ENCODE measurements at places on chromosomes 11 and 22.

- DNase-seq, result no peak
Measured at GRCh38 chr11:73240190-73240781, 22.2 kb downstream of the P2RY2 start.

- no peak for DNase-seq
Measured at GRCh38 chr11:120034881-120035630, 102.9 kb downstream of the TRIM29 start.

DNA sequence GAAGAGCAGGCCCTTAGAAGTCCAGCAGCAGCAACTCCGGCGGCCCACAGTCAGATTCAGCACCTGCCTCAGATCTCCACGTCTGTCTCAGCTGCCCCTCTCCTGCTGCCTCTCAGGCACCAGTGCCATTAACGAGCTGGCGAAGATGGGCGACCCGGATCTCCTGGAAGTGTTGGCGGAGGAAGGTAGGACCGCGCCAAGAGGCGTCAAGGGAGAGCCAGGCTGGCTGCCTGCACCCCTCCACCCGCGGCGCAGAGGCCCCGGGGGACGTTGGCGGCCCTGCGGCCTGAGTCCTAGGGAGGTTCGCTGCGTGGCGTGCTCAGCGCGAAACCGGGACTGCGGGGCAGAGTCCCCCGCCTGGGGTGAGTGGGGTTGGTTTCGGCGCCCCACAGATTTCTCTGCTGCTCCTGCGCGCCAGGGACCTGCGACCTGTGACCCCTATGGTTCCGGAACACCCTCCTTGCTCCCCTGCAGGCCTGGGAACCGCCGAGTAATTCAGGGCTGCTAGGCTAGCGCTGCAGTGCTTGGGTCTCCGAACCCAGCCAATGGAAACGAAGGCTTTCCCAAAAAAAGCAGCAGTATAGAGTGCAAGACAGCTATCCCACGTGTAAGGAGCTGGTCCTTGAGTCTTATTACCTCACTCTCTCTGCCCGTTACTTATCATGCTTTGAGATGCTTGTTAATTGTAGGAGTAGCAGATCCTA is 615 bp downstream of the ANO5 start:
- DNase-seq, result peak; percentile 0

DNA sequence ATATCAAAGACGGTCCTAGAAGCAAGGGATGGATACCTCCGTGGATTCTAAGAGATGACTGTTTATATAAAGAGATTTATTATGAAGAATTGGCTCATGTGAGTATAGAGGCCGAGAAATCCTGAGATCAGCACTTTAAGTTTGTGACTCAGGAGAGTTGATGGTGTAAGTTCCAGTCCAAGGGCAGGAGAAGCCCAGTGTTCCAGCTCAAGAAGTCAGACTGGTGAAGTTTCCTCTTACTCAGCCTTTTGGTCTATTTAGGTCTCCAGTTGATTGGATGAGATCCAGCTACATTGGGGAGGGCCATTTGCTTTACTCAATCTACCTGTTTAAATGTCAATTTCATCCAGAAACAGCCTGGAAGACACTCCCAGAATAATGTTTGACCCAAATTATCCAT is 45.1 kb downstream of the TSPAN18 start:
- DNase-seq, result no peak

DNA sequence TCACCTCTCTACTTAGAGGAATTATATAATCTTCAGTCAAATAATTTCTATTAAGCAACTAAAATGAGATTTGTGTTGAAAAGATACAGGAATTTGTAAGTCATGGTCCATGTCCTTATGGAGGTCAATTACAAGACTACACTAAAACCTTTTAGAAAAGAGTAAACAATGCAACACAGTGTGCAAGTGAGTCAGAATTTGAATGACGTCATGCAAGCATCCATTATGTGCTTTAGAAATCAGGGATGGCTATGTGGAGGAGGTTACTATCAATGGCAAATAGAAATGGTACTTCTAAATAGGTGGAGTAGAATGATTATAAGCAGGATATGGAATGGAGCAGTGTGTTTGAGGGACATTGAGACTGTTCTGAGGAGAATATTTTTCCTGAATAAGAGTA is 16.6 kb downstream of the OR10D3 start:
- DNase-seq, result peak; percentile 41

DNA sequence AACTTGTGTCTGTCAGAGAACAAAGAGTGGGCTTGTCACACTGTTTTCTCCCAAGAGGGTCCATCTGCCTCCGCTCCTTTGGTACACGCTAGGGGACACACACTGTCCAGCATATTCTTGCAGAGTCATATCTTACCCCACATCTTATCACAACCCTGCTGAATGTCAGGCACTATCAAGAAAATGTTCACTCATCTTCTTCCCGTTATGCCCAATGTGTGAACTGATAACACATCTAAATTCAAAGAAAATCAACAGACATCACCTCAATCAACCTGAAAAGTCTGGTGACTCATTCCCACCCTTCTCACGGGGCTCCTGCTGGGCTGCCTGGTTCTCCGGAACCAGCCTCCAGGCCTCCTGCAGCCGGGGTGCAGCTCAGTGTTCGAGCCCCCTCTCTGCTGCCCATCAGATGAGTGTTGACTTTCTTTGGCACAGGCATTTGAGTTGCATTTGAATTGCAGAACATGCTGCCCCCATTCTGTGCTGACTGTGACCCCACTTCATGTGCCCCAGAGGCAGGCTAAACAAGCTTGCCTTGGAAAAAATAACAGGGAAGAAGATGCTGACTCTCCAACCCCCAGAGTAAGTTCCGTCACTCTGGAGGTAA is 19.4 kb downstream of the GRAP2 start:
- no peak for DNase-seq

- DNase-seq, result peak; percentile 26
Measured at GRCh38 chr11:122398167-122398566, 257.4 kb upstream of the UBASH3B start.

GRCh38 chr11:69456712-69457111 is 24.8 kb upstream of the LINC01488 start:
- DNase-seq, result no peak

- DNase-seq, result no peak
Measured at GRCh38 chr11:85182441-85183387, 444.4 kb downstream of the DLG2 start.

DNA sequence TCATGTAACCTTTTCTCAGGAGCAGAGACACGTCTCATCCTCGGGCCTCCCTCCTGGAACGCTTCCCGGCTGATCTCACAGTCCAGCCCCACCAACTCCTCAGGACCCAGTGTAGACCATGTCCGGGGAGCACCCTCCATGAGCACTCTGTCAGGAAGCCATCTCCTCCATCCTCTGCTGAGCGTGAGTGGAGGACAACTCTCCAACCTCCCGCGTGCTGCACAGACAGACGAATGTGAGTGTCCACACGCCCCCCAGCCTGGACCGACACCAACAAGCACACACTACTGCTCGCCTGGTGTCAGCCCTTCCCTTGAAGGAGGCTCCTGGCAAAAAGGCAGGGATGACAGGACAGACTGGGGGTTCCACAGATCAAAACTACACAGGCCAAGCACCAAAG is 86.6 kb downstream of the SHANK2 start:
- no peak for DNase-seq

DNA sequence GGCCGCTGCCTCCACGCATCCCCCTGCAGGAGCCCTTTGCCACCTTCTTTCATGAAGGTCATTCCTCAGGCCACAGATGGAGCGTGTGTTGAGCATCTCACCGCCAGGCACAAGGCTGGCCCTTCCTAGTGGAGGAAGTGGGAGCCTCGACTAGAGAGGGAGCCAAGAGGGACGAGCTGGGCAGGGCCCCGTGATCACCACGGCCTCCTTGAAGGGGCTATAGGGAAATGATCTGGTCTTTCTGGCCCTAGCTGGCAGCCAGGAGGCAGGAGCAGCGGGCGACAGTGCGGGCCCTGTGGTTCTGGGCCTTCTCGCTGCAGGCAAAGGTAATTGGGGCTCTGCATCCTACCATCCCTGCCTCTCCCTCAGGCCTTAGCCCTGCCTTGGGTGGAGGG is 49.1 kb downstream of the PISD start:
- no peak for DNase-seq

DNA sequence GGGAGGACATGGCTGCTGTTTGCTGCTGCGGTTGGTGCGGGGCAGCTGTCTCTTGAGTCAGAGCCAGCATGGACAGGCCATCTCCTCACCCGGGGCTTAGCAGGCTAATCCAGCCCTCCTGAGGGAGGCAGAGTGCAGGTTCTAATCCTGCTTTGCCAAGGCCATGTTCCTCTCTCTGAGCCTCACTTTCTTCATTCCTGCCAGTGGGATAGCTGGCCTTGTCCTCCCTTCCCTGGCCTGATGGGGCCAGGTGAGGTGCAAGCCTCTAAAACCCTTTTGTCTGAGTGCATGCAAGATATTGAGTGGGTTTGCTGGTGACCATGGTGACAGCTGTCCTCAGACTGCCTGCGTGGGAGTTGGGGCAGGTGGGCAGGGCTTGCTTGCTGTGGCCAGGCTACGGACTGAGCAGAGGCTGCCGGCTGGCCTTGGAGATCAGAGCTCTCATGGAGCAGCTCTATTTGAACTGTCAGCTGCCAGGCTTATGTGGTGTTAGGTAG is 3.6 kb downstream of the USP35 start:
- DNase-seq, result peak; percentile 27

DNA sequence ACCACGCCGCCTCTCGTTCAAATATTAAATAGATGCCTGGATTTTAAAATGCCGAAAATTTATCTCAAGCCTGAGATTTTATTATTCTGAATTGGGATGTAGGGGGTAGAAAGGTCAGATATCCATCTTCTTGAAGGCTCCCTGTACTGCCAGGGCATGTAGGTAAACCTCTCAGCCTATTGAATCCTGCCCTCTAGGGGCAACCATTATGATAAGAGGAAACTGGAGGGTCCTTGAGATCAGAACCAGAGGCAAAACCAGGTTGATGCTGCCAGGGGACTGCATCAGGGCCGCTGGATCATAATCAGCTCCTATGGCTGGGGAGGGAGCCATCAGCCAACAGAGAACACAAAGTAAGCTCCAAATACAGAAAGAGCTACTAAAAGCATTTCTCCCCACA is 92.4 kb downstream of the KCNC1 start:
- DNase-seq, result no peak

DNA sequence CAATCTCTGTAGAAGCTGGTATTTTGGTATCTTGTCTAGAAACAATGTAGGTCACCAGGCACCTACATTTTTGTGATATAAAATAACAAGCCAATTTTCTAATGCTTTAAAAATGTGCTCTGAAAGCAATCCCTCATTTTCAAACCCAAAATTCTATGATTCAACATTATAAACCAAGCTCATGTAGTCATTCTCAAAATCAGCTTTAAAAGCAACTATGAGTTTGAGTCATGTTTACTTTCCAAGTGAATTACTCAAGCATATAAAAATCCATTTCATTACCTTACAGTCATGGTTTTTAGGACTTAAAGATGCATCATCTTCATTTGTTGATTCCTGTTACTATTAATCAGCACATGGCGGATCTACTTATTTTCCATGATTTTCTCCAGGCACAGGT is 216.4 kb downstream of the GRM5 start:
- no peak for DNase-seq

- DNase-seq, result peak; percentile 22
Measured at GRCh38 chr22:50576070-50576469, 2.2 kb downstream of the CPT1B start.

- DNase-seq, result no peak
Measured at GRCh38 chr22:31274017-31274416, 18.3 kb downstream of the PIK3IP1 start.

- DNase-seq, result no peak
Measured at GRCh38 chr11:55457641-55458040, 89.9 kb downstream of the OR4A15 start.

DNA sequence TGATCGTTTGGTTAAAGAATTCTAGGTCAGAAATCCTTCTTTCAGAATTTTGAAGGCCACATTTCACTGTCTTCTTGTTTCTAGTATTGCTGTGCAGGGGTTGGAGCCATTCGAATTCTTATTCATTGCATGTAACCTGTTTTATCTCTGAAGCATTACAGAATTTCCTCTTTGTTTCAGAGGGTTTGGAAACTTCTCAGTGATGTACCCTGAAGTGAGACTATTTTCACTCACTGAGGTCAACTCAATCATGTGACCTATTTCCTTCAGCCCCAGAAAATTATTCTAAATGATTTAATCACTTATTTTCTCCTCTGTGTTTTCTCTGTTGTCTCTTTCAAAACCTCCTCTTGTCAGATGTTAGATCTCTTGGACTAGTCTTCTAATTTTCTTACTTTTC is 147.8 kb downstream of the ENTHD1 start:
- peak; percentile 16 for DNase-seq

DNA sequence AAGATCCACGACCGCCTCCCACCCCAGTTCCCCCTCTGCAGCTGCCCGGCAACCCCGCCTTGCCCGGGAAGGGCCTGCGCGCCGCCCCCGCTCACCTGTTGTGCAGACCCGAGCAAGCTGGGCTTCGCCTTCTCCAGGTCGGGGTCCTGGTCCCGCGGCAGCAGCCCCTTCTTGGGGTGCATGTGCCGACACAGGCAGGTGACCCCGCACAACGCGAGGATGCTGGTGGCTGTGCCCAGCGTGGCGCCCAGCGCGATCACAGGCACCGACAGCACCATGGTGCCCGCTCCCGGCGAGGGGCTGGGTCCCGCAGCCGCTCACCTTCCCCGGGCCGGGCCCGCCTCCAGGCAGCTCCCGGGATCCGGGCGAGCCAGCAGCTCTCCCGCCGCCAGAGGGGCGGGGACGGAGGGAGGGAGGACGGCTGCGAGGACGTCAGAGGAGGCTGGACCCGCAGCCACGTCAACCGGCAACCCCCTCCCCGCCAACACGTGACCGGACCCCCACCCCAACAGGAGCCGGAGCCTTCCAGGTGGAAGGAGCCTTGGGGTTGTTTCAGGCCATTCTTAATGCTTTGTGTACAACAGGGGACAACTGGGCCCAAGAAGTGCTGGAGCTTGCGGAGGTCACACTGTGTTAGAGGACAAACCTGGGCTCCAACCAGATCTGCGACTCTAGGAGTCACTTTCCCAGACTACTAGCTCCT is at the start of gene SYT13:
SYT13 (minus strand) TSS at position 412 of the 703 bp plus-strand sequence; CDS start at position 278, 134 bp downstream.
- DNase-seq, result no peak

DNA sequence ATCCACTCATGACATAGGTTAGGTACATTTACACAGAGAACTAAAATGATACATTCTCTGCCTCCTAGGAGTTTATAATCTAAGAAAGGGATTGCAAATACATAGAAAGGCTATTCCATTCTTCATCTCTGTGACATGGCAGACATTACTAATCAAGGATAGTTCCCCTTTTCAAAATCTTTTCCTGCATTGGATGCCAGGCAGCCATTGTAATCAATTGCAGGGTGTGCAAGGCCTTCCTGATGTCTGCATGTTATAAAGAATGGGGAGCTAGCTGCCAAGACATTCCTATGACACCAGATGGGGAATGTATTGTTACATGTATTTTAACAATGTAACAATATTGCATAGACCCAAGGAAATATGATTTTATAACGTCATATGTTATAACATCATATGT is 82.0 kb downstream of the KIRREL3 start:
- no peak for DNase-seq
